ENCODE measurements at places on chromosomes 16 and 17.

DNA sequence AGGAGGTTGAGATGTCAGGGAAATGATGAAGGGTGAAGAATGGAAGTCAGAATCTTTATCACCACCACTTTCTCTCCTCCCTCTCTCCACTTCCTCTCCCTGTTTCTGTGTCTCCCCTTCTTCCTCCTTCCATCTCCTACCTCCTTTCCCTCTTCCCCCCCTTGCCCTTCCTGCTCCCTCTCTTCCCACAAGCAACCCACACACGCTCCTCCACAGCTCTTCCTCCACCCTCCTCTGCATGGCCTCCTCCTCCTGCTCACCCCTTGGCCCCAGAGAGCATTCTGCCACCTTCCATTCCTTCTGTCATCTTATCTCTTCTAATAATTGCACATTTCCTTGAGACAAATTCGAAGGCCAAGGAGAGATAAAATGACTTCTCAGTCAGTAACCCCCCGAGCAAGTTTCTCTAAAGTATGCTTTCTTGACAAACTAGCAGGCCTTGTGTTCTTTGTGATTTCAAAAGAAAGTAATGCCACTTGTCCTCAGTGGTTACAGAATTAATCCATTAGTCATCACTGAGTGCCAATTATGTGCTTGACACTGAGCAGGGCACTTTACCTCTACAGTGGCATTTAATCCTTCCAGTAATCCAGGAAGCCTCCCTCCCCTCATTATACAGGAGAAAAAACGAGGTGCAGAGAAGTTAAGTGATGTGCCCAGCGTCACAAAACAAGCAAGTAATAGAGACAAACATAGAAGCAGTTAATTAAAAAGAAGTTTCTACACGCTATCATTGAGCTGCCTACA, 72.3 kb upstream of the CCL1 start:
- no peak for DNase-seq

GRCh38 chr17:38428112-38428642, at the start of gene ARHGAP23:
Gene ARHGAP23, plus strand, starts transcription at chr17:38428464. Its CDS starts 22 bp downstream, at chr17:38428486.
- DNase-seq, result no peak

DNA sequence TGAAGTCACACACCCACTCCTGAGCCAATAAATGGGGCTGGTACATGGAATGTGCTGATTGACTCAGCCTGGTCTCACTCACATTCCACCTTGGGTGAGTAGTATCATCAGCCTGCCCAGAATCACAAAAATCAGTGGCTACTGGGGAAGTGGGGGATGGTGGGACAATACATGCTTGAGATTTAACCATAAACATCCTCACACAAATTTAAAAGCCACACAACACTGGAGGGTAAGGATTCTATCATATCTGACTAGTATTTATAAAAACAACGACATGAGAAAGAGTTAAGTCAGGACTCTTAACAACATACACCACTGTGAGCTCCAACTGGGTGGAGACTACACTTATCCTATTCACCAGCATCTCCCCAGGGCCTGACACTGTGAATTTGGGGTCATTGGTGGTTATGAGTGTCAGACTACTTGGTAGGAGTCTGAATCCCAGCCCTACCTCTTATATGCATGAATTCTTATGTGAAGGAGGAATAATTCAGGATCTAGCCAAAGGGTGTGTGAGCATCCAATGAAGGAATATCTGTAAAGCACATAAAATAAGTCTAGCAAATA, 26.0 kb upstream of the IRX6 start:
- no peak for DNase-seq

GRCh38 chr16:83300326-83300725, 507.5 kb upstream of the HSBP1 start:
- DNase-seq, result no peak

- DNase-seq, result no peak
Measured at GRCh38 chr17:40074871-40075200, 12.1 kb downstream of the THRA start.

DNA sequence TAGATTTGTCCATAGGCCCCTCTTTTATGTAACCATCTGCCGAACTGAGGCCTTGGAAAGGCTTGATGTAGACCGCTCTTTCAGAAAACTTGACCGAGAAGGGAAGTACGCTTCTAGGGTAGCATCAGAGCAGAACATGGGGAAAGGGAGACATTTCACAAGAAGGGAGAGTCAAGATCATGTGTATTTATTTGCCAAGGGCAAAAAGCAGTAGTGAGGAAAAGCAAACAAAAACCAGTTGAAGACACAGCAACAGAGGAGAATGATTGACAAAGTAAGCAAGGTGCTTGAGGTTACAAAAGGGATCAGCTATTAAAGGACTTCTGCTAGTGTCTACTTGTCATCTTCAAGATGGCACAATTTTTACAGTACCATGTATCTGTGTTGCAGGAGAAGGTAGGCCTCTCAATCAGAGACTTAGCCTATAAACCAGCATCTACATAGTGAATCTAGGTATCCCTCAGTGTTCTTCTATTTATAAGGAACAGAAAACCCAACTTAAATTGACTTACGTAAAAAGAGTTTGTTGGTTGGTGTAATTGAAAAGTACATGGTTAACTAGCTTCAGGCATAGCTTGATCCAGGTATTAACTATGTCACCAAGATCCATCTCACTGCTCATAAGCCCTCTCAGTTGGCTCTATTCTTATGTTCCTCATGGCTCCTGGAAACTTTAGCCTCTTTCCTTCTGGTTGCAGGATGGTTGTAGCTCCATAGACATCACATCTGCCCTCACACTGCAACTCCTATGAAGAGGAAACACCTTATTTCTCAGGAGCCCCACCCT, 288.4 kb downstream of the IRX3 start:
- no peak for DNase-seq

GRCh38 chr16:87830673-87831420, 38.5 kb downstream of the SLC7A5 start:
- no peak for DNase-seq

DNA sequence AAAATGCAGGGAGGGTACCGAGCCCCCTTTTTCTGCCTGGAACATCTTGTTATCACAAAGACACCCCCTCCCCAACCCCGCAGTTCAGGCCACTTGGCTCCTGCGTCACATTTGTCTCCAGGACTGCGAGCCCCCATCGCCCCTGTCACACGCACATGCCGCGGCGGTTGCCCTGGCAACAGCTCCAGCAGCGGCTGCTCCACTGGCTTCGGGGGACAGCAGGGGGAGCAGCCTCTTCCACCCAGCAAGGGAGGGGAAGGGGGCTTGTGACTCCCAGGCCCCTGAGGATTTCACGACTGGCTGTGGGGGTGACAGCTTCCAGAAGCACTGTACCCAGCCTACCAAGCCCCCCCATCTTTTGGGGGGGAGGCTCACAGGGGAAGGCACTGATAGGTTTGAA, 2.6 kb downstream of the BAIAP3 start:
- no peak for DNase-seq

- no peak for DNase-seq
Measured at GRCh38 chr17:6924208-6924607, 71.6 kb upstream of the ALOX12 start.
